Tibial artery (tissue), 4 donors: ENCODE measurements at places on chromosomes 11 and 22.

DNA sequence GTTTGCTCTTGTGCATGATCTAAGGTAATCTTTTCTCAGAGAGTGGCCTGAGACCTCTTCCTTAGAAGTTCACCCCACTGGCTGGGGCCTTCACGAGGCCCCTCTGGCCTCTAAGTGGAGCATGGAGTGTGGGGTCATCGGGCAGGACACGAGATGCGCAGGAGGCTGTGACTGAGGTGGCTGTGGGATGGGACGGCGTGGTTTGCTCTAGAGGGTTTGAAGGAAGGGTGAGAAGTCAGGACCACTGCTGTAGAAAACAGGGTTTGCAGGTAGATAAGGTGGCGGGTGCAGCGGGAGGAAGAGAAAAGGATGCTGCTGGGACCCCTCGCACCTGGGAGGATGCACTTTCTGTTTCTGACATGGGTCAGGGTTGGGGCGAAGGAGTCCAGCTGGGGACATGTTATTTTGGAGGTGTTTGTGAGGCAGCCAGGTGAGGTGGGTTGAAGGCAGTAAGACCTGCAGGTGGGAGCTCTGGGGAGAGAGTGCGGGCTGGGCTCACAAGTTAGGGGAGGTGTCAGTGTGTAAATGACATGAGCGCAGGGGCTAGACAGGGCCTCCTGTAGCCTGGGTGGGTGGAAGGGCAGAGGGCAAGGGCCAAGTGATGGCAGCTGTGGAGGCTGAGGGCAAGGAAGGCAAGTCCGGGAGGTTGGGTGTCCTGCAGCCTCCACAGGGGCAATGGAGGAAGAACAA lies 62.5 kb downstream of the KCNQ1 start:
- no peaks in the 10 kb centered on the region for H3K36me3 ChIP-seq
- no peak overlapping the region for H3K27ac ChIP-seq

- H3K4me1 ChIP-seq, result peaks cover 6% of the 10 kb centered on the region
- H3K27ac ChIP-seq, result no peak overlapping the region
- H3K36me3 ChIP-seq, result no peaks in the 10 kb centered on the region
- H3K27me3 ChIP-seq, result no peaks in the 10 kb centered on the region
Observed at GRCh38 chr11:75188671-75189070, 37.8 kb downstream of the SLCO2B1 start.

GRCh38 chr22:24161909-24162308 lies 19.4 kb upstream of the SUSD2 start:
- peaks cover 45% of the 10 kb centered on the region for H3K36me3 ChIP-seq
- H3K4me1 ChIP-seq, result peaks cover 67% of the 10 kb centered on the region
- peak overlapping the region; percentile 90 for H3K27ac ChIP-seq
- H3K4me3 ChIP-seq, result no peak overlapping the region
- H3K27me3 ChIP-seq, result no peaks in the 10 kb centered on the region

DNA sequence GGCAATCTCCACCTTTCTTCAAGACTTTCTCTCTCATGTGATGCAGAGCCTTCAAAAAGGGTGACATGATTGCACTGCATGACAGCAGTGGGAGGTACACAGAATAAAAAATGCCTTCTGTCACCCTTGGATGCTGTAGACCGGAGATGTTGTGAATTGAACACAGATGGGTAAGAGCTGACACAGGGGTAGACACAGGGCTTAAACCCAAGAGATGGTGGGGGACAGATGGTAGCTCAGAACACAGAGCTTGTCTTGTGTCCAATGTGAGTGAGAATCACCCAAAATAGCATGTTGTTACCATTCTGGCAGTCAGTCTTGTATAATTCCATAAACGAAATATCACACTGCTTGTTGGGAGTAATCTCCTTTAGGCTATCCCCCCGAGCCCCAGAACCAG lies 69.9 kb downstream of the JRKL start:
- DNase-seq, result no peak
- no peaks in the 10 kb centered on the region for H3K27me3 ChIP-seq
- no peak overlapping the region for H3K27ac ChIP-seq
- H3K4me1 ChIP-seq, result no peaks in the 10 kb centered on the region
- H3K36me3 ChIP-seq, result no peaks in the 10 kb centered on the region

DNA sequence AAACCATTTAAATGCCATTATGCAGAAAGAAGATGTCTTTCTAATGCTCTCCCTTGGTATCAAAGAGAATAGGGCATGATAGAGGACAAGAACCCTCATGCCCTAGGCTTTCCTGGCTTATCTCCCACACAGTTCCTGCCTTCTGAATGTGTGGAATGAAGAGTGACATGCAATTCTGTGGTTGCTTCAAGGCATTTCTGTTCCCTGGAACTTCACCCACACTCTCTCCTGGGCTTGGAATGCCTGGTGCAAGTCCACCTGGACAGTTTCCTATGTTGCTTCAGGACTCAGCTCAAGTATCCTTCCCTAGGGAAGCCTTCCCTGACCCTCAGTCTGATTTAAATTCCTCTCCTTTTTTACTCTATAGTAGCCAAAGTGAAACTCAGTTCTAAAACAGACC lies 53.8 kb upstream of the DRD2 start:
- H3K36me3 ChIP-seq, result no peaks in the 10 kb centered on the region
- no peaks in the 10 kb centered on the region for H3K27me3 ChIP-seq
- DNase-seq, result no peak
- H3K27ac ChIP-seq, result no peak overlapping the region
- peaks cover 13% of the 10 kb centered on the region for H3K4me1 ChIP-seq

GRCh38 chr22:49505337-49506009 lies 322.2 kb downstream of the BRD1 start:
- no peak overlapping the region for H3K27ac ChIP-seq
- H3K4me1 ChIP-seq, result no peaks in the 10 kb centered on the region
- H3K4me3 ChIP-seq, result no peak overlapping the region
- H3K36me3 ChIP-seq, result no peaks in the 10 kb centered on the region
- DNase-seq, result no peak

DNA sequence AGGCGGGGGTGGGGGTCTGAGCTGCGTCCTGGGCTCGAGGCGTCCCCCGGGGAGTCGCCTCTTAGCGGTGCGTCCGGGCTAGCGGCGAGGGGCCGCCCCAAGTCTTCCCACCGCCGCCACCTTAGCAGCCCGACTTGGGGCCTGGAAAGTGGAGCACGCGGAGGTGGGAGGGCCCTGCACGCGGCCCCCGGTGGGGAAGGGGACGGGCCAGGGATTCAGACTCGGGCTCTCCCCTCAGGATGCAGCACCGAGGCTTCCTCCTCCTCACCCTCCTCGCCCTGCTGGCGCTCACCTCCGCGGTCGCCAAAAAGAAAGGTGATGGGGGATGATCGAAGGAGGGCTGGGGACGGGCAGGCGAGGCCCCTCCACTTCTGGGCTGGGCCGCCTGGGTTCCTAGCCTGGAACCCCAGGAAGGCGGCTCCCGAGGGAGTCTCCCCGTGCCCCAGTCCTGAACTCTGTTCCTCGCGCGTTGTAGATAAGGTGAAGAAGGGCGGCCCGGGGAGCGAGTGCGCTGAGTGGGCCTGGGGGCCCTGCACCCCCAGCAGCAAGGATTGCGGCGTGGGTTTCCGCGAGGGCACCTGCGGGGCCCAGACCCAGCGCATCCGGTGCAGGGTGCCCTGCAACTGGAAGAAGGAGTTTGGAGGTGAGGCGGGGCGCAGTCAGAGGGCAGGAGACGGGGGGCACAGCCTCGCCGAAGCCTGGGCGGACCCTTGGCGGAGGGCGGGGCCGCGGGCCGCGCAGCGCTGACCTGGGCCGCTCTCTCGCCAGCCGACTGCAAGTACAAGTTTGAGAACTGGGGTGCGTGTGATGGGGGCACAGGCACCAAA lies 563 bp downstream of the MDK start:
- H3K4me3 ChIP-seq, result peak overlapping the region; percentile 57
- H3K36me3 ChIP-seq, result peaks cover 5% of the 10 kb centered on the region
- H3K27me3 ChIP-seq, result peaks cover 60% of the 10 kb centered on the region
- no peak overlapping the region for H3K27ac ChIP-seq

- H3K27me3 ChIP-seq, result no peaks in the 10 kb centered on the region
- no peak overlapping the region for H3K27ac ChIP-seq
- H3K36me3 ChIP-seq, result no peaks in the 10 kb centered on the region
- H3K4me3 ChIP-seq, result no peak overlapping the region
Observed at GRCh38 chr11:30504468-30504867, 81.7 kb downstream of the MPPED2 start.

- no peak for DNase-seq
- no peak overlapping the region for H3K4me3 ChIP-seq
- H3K36me3 ChIP-seq, result no peaks in the 10 kb centered on the region
- no peak overlapping the region for H3K27ac ChIP-seq
- H3K4me1 ChIP-seq, result no peaks in the 10 kb centered on the region
- H3K27me3 ChIP-seq, result peaks cover 11% of the 10 kb centered on the region
Observed at GRCh38 chr11:3341298-3341697, 37.6 kb downstream of the ZNF195 start.

DNA sequence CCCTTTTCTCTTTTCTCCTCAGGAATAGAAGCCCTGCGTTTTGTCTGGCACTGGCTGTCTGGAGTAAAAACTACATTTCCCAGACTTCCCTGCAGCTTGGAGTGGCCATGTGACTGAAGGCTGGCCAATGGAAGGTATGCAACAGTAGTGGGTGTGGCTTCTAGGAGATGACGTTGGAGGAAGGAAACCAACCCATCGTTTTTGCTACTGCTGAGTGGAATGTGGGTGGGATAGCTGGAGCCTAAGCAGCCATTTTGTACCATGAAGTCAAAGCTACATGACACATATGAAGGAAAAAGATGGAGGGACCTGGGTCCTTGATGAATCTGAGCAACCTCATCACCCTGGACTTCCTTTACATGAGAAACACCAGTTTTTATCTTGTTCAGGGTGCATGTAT lies 19.6 kb downstream of the FGF3 start:
- DNase-seq, result no peak
- no peak overlapping the region for H3K4me3 ChIP-seq
- no peaks in the 10 kb centered on the region for H3K4me1 ChIP-seq
- H3K27me3 ChIP-seq, result peaks cover 30% of the 10 kb centered on the region
- no peak overlapping the region for H3K27ac ChIP-seq

DNA sequence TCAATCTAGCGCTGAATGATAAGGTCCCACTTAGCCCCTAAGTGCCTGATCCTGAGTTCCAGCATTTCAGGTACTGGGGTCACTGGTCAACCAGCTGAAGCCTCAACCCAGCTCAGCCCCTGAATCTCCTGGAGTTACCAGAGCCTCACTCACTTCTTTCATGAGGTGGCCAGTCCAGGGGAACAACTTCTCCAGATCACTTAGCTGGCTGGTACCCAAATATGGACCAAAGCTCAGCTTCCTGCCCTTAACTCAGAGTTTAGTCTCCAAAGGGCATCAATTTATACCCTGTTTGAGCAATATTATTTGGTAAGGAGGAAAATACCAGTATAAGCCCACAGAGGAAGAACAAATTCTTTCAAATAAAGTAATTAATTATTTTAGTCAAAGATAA lies 105.6 kb downstream of the SLC1A2 start:
- no peaks in the 10 kb centered on the region for H3K4me1 ChIP-seq
- H3K27ac ChIP-seq, result no peak overlapping the region
- H3K36me3 ChIP-seq, result no peaks in the 10 kb centered on the region

GRCh38 chr11:26229257-26229656 lies 102.7 kb upstream of the ANO3 start:
- H3K4me1 ChIP-seq, result no peaks in the 10 kb centered on the region
- H3K36me3 ChIP-seq, result no peaks in the 10 kb centered on the region
- no peak overlapping the region for H3K27ac ChIP-seq
- H3K27me3 ChIP-seq, result no peaks in the 10 kb centered on the region

DNA sequence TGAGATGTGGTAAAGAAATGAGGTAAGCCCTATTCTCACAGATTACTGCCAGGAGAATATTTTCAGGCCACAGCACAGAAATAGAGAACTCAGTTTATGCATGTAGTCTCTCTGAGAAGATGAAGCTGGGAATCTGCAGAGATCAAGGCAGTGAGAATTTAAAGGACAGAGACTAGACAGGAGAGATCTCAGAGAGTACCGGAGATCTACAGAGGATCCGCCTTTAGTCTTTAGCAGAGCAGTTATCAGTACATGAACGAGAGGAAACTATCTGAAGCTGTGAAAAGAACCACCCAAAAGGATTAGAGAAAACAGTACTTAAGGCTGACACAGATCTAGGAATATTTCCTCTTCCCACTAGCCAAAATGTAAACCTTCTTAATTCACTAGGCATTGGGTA lies 101.5 kb downstream of the DLG2 start:
- no peaks in the 10 kb centered on the region for H3K27me3 ChIP-seq
- H3K4me3 ChIP-seq, result no peak overlapping the region
- DNase-seq, result no peak
- no peak overlapping the region for H3K27ac ChIP-seq
- H3K36me3 ChIP-seq, result no peaks in the 10 kb centered on the region
- H3K4me1 ChIP-seq, result no peaks in the 10 kb centered on the region

DNA sequence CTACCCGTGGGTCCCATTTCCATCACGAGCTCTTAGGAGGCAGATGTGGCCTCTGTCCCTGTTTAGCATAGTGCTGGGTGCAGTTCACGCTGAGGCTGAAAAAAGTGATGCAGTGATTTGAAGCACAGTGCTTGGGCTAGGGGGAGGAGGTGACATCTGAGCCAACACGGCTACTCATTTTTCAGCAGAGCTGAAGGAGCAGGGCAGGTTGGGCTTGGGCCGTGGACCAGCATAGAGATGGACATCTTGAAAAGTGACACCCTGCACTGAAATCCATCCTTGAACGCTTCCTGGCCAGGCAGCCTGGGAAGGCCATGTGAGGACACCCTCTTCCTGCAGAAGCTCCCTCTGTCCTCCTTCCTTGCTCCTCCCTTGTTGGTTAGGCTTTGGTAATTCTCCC lies 66.4 kb downstream of the ADAMTS15 start:
- DNase-seq, result no peak
- H3K27ac ChIP-seq, result no peak overlapping the region
- peaks cover 54% of the 10 kb centered on the region for H3K4me1 ChIP-seq
- H3K4me3 ChIP-seq, result no peak overlapping the region

GRCh38 chr11:2100361-2101170 lies 38.6 kb downstream of the IGF2 start:
- DNase-seq, result peak; percentile 26
- no peaks in the 10 kb centered on the region for H3K4me1 ChIP-seq
- no peaks in the 10 kb centered on the region for H3K36me3 ChIP-seq
- H3K27me3 ChIP-seq, result peaks cover 70% of the 10 kb centered on the region
- H3K27ac ChIP-seq, result no peak overlapping the region
- H3K4me3 ChIP-seq, result no peak overlapping the region

GRCh38 chr11:73464347-73464746 lies 88.1 kb downstream of the RELT start:
- no peaks in the 10 kb centered on the region for H3K27me3 ChIP-seq
- H3K4me3 ChIP-seq, result no peak overlapping the region
- peaks cover 45% of the 10 kb centered on the region for H3K4me1 ChIP-seq
